ENCODE measurements at places on chromosomes 11 and 22. TPM values are rescaled to one million over a fixed set of nuclear protein-coding genes. Genes with fewer than 3 reads are reported as not detected.

The CASP5 gene
- total RNA-seq, result not detected

The MYRF gene
- total RNA-seq, result 1.7 TPM

The MIAT gene
- total RNA-seq, result 194 TPM

The SUSD2 gene
- total RNA-seq, result 0.54 TPM

The EHF gene
- 0.45 TPM for total RNA-seq

The RHOD gene
- 0.64 TPM for total RNA-seq

The TYR gene
- 0.09 TPM for total RNA-seq

The C22orf42 gene
- total RNA-seq, result 1.6 TPM

The CREB3L1 gene
- 2.4 TPM for total RNA-seq

The CBL gene
- 22.0 TPM for total RNA-seq

The PDGFB gene
- total RNA-seq, result 6.9 TPM

The GRAMD1B gene
- total RNA-seq, result 50.8 TPM

The CCDC73 gene
- total RNA-seq, result 0.36 TPM

The TESMIN gene
- total RNA-seq, result 3.4 TPM

The CTSF gene
- total RNA-seq, result 25.3 TPM

The KCNK4 gene
- 2.0 TPM for total RNA-seq

The OR51E2 gene
- 0.18 TPM for total RNA-seq

The APOL4 gene
- total RNA-seq, result 11.3 TPM

The APLNR gene
- total RNA-seq, result 8.6 TPM

The SCGB1D2 gene
- total RNA-seq, result not detected

The MMP11 gene
- 6.4 TPM for total RNA-seq

The SPTBN2 gene
- 93.8 TPM for total RNA-seq

The KCNJ5 gene
- total RNA-seq, result 0.82 TPM

The CTR9 gene
- total RNA-seq, result 31.8 TPM

The LRRC32 gene
- 3.6 TPM for total RNA-seq

The ALX4 gene
- total RNA-seq, result 4.4 TPM

The TMEM45B gene
- total RNA-seq, result 0.64 TPM

The SLC25A1 gene
- total RNA-seq, result 16.3 TPM

The C11orf86 gene
- total RNA-seq, result not detected

The SERPIND1 gene
- total RNA-seq, result 3.2 TPM

The CASP12 gene
- total RNA-seq, result 0.27 TPM

The RASSF10 gene
- 7.2 TPM for total RNA-seq

The KDM4D gene
- 1.8 TPM for total RNA-seq

The ANKK1 gene
- not detected for total RNA-seq

The TRIM66 gene
- total RNA-seq, result 4.9 TPM

The CDC45 gene
- 7.4 TPM for total RNA-seq

The PANX3 gene
- total RNA-seq, result not detected

The CRYAB gene
- 6.0 TPM for total RNA-seq

The APOA1 gene
- 0.91 TPM for total RNA-seq

The AIFM3 gene
- 6.4 TPM for total RNA-seq

The PTS gene
- total RNA-seq, result 38.8 TPM

The UPK2 gene
- total RNA-seq, result not detected

The DEUP1 gene
- total RNA-seq, result 0.82 TPM

The GLB1L3 gene
- 0.45 TPM for total RNA-seq

The ENTHD1 gene
- not detected for total RNA-seq
